ENCODE measurements at places on chromosomes 12 and 14.

DNA sequence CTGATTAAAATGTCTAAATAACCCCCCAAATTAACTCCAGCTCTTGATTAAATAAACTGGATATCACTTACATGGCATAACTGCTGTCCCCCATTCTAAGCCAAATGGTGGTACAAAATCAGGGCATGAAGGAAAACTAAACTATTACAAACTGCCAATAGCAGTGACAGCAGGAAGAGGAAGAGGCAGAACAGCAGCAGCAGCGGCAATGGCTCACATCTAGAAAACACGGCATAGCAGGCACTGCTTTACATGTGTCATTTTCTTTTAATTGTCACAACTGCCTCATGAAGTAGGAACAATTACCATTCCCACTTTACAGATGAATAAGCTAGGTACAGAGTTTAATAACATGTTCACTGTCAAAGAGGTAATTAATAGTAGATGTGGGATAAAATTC, 92.0 kb downstream of the EPS8 start:
- no peak for DNase-seq

GRCh38 chr12:6380141-6381121, 3.5 kb upstream of the LTBR start:
- DNase-seq: no peak

GRCh38 chr14:96497087-96497486, 5.1 kb upstream of the PAPOLA start:
- DNase-seq: no peak

GRCh38 chr12:48615681-48616080, 45.8 kb upstream of the LALBA start:
- DNase-seq: no peak

DNA sequence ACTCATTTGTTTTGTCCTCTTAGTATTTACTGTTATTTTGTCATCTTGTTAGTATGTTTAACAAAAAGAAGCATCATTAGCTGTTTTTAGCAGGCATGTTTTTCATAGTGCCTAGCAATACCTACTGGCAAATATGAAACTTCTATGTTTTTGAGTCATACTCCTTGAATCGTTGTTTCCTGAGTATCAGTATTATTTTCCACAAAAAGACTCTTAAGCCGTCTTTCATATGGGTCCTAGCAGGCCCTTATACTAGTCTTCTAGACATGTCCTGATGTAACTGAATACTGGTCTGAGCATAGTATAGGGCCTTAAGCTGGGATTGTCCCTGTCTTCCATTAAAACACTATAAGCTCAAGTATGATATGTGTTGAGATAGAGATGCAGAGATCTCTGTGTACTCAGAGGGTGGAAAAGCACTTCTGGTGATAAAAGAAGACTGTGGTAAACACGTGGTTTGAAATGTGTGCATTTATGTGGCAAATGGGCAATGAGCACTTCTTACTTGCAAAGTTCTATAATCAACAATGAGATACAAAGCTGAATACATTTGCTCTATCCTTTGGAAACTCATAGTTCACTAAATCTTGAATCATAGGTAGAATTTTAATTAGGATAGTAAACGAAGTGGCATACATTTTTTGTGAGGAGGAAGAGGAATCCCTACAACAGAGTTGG, 348.8 kb downstream of the PDZRN4 start:
- DNase-seq: no peak
